ENCODE measurements at places on chromosomes 11 and 22.

DNA sequence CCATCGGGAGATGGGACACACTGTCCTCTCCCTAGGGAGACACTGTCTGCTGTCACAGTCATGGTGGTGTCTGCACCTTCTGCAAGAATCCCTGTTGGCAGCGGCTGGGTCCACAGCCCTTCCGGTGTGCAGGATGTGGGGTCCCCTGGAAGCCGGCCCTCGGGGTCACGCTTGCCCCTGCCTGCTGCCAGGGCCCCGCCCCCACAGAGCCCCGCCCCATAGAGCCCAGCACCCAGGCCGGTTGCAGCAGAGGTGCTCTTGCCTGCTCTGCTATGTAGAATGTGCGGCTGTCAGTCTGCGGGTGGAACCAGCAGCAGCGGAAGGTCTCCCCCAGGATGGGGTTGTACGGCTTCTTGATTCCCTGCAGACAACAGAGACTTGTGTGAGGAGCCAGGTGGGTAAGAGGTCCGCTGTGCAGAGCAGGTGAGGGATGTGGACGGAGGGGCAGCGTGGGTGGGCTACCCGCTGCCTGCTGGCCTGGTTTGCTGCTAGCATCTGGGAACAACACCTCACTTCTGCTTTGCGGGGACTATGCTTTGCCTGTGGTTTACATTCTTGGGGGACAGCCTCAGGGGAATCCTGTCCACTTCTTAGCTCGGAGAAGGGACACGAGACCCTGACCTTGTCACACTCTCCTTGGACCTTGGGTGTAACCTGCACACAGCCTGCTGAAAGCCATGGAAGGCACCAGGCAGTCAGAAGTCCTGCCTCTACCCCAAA, 44.9 kb upstream of the CARS1 start:
- H3K27me3 ChIP-seq, result no peaks in the 10 kb centered on the region
- H3K4me3 ChIP-seq, result no peak overlapping the region
- DNase-seq, result no peak
- H3K4me1 ChIP-seq, result peaks cover 5% of the 10 kb centered on the region

DNA sequence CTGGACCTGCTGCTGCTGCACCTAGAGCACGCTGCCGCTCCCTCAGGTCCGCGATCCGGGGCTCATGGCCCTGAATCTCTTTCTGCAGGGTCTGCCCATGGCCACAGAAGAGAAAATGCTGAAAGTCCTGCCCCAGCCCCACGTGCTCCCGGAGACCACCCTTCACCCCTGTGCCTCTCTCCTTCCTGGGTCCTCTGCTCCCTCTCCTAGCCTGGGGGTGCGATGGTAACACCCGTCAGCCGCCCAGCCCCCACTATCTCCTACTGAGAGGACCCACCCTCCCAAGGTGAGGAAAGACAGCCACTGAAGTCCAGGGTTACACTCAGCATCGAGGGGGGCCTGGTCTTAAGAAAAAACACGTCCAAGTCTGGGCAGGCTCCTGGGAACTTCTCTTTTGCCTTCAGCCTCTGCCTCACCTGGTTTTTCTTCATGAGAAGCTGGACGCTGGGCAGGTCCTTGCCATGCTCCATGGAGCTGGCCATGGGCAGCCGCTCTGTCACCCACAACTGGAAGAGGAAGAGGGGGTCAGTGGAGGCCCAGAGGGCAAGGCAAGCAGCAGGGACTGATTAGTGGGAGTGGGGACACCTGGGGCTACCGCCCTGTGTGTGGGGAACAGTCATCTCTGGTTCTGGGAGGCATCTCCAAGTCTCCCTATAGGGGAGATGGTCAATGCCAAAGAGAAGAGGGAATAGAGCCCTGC, 15.8 kb upstream of the RBM4B start:
- no peak overlapping the region for H3K27ac ChIP-seq
- H3K4me3 ChIP-seq, result no peak overlapping the region
- no peak for DNase-seq
- no peaks in the 10 kb centered on the region for H3K27me3 ChIP-seq

DNA sequence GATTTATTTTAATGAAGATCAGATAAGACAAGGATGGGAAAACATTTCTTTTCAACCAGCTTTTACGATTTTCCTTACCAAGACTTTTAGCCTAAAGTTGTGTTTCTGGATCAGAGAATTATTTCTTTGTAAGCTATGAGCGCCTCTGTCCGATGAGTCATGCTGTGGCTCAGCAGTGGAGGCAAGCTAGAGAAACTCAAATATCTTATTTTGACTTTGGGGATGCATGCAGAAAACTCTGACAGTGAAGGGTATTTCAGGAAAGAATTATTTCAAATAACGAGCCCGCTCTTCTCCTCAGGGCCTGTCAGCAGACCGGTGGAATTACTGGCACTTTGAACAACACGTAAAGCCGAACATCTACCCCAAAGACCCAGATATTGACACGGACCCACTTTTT, 77.9 kb upstream of the OR5AK2 start:
- DNase-seq, result no peak
- H3K27ac ChIP-seq, result no peak overlapping the region
- H3K36me3 ChIP-seq, result no peaks in the 10 kb centered on the region
- H3K4me1 ChIP-seq, result no peaks in the 10 kb centered on the region
- no peak overlapping the region for H3K4me3 ChIP-seq

DNA sequence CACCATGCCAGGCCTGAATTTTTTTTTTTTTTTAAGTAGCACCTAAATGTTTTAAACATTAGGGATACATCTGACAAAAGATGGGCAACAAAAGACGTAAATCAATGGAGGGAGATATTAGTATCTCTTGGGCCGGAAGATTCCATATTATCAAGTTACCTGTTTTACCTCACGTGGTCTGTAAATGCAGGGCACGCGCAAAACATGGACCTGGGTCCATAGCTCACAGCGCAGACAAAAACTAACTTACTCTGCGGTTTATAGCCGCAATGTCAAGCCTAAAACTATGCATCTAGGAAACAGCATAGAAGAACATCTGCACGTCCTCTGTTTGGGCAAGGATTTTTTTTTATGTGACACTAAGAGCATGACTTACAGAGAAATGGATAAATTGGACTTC, 31.5 kb upstream of the PANX2 start:
- peaks cover 18% of the 10 kb centered on the region for H3K27me3 ChIP-seq
- no peaks in the 10 kb centered on the region for H3K36me3 ChIP-seq
- no peak for DNase-seq
- H3K4me3 ChIP-seq, result no peak overlapping the region
- H3K27ac ChIP-seq, result no peak overlapping the region
- H3K4me1 ChIP-seq, result no peaks in the 10 kb centered on the region

- H3K36me3 ChIP-seq, result peaks cover 24% of the 10 kb centered on the region
- H3K27me3 ChIP-seq, result no peaks in the 10 kb centered on the region
- DNase-seq, result no peak
Measured at GRCh38 chr11:47056261-47056915, 119.8 kb downstream of the CSTPP1 start.

DNA sequence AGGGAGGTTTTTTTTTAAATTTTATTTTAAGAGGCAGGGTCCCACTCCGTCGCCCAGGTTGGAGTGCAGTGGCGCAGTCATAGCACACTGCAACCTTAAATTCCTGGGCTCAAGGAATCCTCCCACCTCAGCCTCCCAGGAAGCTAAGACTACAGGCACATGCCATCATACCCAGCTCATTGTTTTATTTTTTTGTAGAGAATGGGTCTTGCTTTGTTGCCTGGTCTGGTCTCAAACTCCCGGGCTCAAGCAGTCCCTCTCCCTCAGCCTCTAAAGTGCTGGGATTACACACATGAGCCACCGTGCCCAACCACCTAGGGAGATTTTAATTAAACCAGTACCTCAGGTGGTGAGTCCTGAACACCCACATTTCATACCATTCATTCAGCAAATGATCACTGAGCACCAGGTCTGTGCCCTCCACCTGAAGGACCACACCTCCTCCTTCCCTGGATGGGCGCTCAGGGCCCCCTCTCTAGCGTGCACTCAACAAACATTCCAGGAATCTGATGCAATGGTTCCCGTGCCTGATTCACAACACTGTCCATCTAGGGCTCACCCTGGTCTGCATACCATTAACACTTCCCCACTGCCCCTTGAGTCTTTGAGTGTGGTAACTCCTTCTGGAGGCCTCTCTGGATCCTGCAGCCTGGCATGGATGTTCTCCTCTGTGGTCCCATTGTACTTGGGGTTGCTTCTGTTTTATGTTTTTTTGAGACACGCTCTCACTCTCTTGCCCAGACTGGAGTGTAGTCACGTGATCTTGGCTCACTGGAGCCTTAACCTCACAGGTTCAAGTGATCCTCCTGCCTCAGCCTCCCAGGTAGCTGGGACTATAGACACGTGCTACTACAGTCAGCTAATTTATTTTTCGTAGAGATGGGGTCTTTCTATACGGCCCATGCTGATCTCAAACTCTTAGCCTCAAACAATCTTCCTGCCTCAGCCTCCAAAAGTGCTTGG, 9.6 kb upstream of the MYH9 start:
- DNase-seq, result no peak
- H3K27ac ChIP-seq, result no peak overlapping the region
- no peaks in the 10 kb centered on the region for H3K27me3 ChIP-seq
- no peak overlapping the region for H3K4me3 ChIP-seq
- H3K4me1 ChIP-seq, result peaks cover 10% of the 10 kb centered on the region
